ENCODE measurements at places on chromosomes 11 and 22.

DNA sequence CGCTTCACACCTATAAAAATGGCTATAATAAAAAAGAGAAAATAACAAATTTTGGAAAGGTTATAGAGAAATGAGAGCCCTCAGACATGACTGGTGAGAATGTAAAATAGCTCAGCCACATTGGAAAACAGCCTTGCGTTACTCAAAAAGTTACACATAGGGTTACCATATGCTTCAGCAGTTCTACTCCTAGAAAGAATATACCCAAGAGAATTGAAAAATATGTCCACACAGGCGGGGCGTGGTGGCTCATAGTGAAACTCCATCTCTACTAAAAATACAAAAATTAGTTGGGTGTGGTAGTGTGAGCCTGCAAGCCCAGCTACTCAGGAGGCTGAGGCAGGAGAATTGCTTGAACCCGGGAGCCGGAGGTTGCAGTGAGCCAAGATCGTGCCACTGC, 7.6 kb upstream of the JHY start:
- no peak for DNase-seq

DNA sequence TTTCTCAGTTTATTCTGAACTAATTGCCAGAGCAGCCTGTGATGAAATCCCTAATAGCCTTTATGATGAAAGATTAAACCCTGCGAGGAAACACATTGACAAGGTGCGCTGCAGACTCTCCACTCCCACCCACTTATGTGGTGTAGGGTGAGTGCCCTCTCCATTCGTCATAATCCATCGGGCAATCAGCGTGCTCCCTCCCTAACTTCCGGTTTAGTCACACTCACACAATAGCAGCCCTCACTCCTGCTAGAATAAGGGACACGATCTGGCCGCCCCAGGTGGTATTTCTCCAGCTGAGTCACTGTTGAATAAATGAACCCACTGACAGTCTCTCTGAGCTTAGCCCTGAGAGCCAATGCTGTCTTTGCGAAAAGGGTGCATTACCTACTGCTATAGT, 188.3 kb downstream of the OPCML start:
- DNase-seq = no peak

DNA sequence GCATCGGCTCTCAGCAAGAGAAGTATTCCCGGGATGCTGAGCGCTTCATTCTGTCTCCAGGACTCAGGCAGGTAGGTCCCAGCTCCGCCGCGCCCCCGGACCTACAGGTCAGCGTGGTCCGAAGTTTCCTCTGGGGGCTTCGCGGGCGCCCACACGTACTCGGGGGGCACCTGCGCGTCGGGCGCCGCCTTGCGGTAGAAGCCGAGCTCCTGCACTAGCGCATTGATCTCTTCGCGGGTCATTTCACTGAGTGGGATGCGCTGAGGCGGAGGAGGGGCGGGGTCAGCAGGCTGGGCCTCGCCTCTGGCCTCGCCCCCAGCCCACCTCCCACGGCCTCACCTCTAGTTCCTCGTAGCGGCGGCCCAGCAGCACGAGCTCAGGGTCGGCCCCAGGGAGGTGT, 2.5 kb downstream of the SELENOM start:
- no peak for DNase-seq

GRCh38 chr11:27293515-27294417, 69.2 kb downstream of the CCDC34 start:
- DNase-seq = no peak

DNA sequence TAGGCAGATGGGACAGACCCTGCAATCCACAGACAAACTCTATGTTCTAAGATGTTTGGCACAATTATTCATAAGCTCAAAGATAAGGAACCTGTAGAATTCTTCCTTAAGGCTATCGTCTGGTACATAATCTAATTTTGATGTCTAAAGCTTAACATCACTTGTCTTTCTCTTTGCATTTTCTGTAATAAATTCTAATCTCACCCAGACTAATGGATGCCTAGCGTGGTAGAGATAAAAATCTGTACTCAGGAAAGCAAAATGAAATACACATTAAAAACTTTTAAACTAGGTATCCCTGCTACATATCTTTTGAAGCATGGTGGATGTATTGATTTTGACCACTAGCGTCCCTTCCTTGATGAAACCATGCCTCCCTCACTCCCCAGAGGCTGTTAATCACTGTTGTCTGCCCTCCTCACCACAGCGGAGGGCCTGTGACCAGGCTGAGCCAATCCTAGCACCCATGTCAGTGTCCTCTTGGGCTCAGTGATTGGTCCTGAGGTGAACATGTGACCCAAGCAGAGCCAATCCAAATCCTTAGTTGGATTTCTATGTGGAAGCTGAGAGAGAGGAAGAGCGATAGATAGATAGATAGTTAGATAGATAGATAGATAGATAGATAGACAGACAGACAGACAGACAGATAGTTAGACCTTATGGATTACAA, 82.2 kb upstream of the GRK3 start:
- DNase-seq = no peak

DNA sequence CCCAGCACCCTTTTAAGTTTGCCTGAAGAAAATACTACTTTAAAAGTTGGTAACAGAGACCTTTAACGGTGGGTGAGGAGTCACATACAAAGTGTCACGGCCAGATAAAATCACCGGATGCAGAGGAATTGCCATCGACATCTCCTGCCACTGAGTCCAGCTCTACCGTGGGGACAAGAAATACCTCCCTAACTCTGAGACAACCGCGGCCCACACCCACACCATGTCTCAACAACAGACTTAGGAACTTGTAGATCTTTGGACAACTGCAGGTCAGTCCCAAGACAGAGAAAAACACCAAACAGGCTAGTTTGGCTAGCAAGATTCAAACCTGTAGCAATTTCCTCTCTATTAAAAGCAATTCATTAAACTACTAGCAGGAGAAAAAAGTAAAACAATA, 669 bp downstream of the ETS1 start:
- DNase-seq = no peak

GRCh38 chr11:36631774-36632173, 33.7 kb upstream of the RAG2 start:
- no peak for DNase-seq

DNA sequence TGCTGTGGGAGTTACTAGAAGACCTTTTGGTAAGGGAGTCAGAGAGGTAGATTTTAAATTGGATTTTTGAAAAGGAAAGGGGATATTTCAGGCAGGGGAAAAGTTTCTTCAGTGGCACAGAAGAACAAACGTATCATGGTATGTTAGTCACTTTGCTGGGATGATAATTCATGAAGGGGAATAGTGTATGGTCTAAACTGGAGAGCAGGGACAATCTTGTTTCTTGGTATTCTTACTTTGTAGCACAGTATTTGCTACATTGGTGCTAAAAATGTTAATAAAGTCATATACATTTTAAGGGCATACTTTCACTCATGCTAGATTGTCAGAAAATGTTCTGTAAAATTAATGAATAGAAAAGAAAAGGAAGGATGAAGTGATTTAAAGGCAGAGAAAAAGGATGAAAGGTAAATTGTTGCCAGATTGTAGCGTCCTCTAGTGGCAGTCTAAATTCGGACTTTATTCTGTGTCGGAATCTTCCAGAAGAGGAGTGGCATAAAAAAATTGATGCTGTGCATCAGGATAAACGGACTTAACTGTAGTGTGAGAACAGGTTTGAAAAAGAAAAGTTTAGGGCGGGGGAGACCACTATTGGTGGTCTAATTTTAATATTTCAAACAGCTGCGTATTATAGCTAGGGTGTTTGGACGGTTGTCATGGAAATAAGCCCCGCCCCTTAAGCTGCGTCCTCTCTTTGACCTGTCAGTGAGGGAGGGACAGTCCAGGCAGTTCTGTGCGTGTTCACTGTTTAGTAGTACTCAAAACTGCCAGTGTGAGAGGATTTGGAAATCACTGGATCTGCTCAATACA, at the start of gene BCO2:
TSS of gene BCO2 (plus strand) at position 724 of the 810 bp plus-strand sequence. CDS start 90 bp downstream, outside the sequence.
- DNase-seq = peak; percentile 48

DNA sequence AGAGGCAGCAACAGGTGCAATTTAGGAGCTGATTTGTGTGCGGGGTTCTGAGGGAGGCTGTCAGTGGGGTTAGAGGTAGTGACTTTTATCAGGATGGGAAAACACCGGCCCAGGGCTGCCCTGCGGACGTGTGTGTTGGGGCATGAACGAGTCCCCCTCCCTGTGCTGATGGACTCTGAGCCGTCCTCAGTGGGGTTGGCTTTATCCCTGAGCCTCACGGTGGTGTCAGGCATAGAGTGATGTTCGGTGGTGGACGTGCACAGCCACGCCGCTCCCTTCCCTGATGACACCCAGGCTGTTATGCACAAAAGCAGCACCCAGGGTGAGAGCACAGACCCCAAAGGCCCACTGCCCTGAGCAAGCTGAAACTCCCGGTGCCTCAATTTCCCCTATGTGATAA, 809.1 kb downstream of the BRD1 start:
- DNase-seq = no peak

- DNase-seq = peak; percentile 57
Observed at GRCh38 chr11:33936725-33937604, 45.1 kb upstream of the LMO2 start.

GRCh38 chr22:20111045-20111688, 4.7 kb upstream of the RANBP1 start:
- peak; percentile 14 for DNase-seq

DNA sequence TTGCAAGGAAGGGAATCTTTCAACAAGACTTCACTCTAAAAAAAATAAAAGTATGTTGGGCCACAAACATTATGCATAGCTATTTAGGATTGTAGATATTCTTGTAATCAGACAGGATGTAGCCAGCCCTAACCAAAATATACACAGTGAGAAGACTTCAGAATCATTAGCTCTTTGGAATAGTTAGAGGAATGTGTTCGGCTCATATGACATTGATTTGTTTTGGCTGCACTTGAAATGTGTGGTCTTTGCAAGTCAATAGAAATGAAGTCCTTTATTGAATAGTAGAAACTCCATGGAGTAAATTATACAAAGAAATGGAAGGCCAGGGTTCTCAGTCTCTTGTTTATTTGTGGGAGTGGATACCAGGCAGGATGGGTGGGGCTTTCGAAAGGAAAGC, 692.1 kb downstream of the NTM start:
- no peak for DNase-seq

DNA sequence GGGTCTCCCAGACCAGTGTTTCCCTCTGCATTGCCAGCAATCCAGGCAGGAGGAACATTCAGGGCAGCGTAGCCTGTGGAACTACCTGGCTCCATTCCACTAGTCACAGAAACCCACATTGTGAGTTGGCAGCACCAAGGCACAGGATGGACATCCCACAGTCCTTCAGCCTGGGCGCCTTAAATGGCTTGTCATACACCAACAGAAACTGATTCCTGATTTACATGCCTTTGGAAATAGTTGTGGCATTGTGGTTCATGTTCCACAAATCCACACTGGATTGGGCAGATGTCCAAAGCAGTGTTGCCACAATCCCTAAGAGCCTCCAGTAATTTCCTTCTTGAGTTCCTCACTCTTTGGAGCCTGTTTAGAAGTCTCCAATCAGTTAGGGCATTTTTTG, 225.6 kb downstream of the BLID start:
- no peak for DNase-seq

GRCh38 chr22:24035296-24035695, 24.2 kb downstream of the CABIN1 start:
- no peak for DNase-seq

DNA sequence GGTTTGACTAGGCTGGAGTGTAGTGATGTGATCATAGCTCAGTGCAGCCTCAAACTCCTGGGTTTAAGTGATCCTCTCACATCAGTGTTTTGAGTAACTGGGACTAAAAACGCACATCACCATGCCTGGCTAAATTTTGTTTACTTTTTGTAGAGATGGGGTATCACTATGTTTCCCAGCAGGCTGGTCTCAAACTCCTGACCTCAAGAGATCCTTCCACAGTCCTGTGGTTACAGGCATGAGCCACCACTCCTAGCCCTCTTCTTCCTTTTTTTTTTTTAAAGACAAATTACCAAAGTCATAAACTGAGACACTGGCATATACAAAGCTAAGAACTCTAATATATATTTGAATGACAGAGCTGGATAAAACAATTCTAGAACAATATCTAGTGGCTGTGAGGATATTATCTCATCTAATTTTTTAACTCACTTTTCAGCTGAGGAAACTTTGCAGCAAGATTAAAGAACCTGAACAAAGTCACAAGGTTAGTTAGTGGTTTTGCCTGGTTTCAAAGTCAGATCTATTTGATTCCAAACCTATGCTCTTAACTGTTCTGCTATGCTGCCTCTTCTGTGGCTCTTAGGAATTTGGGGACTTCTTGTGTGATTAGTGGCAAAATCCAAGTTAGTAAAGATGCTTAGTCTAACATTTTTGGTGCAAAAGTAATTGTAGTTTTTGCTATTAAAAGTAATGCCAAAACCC, 95.3 kb upstream of the RAG2 start:
- DNase-seq = no peak

DNA sequence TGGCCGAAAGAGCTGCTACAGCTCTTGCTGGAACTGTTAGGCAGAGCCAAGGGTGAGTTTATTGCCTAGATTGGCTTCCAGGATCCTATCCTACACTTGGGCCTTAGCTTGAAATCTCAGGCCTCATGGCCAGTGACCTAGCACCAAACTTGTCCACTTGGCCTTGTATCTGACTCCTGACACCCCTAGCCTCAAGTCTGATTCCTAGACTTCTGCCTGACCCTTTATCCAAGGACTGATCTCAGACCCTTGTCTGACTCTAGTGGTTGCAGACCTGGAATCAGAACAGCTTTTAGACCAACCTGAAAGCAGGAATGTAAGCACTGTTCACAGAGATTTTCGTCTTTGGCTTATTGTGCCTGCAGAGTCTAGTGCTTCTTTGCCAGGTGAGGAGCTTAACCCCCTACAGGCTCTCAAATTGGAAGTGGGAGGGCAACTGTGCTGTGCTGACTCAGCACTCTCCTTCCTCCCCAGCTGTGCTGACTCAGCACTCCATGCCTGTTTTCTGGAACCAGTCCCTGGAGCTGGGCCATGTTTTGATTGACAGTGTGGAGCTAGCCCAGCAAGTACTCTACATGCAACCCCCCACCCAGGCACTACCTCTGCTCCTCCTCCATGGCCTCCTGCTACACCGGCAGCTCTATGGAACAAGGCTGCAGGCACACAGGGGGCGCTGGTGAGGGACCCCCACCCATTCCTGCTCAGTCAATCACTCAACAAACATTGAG, 35.1 kb downstream of the RRP8 start:
- peak; percentile 85 for DNase-seq

- DNase-seq = no peak
Observed at GRCh38 chr11:103609117-103610066, 427.0 kb upstream of the DDI1 start.

- DNase-seq = peak; percentile 15
Observed at GRCh38 chr22:43990044-43990443, 34.1 kb upstream of the PARVB start.

DNA sequence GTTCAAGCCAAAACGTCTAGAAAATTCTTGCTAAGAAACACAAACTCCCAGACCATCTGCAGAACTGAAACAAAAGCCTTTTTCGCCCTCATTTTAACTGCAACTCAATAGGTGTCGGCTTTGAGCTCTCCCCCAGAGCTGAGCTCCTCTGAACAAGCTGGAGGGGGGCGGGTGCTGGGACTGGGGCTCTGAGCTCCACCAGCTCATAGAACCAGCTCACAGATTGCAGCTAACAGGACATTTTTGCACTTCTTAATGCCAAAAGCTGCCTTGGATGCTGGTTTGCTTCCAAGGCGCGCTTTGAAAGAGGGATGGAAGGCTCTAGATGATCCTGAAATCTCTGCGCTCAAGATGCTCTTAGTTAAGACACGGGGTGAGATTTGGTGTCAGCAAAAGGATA, 6.0 kb upstream of the YWHAH start:
- DNase-seq = no peak
